ENCODE measurements at places on chromosomes 5 and 9.

GRCh38 chr5:62212648-62213047 is 93.4 kb upstream of the KIF2A start:
- no peak for DNase-seq

GRCh38 chr9:110334183-110334582 is 3.5 kb downstream of the TXNDC8 start:
- no peak for DNase-seq

GRCh38 chr9:109568568-109569210 is 70.6 kb upstream of the PTPN3 start:
- no peak for DNase-seq

DNA sequence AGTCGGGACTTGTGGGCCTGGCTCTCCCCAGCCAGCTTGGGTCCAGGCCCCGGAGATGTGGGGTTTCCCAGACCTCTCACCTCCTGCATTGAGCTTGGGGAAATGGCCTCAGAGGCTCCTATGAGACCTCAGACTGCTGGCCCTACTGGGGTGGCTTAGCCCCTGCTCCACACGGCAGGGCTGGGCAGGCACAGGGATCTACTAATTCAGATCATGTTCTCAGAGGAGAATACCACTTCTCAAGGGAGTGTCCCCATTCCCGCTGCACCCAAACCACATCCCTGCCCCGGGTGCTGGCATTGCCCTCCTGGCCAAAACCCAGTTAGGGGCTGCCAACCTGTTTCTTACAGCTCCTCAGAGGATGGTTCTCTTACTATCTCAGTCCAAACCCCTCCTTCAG is 82.1 kb upstream of the LMX1B start:
- no peak for DNase-seq

- DNase-seq = no peak
Measured at GRCh38 chr5:157219491-157220271, 39.0 kb downstream of the ITK start.

GRCh38 chr9:30970812-30971211 is 1413.6 kb upstream of the ACO1 start:
- no peak for DNase-seq

DNA sequence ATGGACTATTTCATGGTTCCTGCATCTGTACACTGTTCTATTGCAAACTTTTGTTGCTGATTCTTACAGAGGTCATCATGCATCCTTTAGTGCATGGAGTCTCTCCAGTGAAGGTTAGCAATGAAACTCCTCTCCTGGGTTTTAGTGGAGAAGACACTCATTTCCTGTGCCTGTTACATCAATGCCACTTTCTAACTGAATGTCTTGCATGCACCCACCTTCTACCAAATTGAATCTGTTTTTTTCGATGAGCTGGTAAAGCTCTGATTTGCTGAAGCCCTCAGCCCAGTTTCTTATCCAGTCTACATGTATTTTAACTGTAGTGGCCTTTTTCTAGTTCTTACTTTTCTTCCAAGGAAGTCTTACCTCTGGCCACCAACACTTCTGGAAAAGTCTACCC is 591.8 kb upstream of the ADAMTS16 start:
- no peak for DNase-seq

GRCh38 chr9:105333811-105334210 is 89.4 kb downstream of the SLC44A1 start:
- no peak for DNase-seq

DNA sequence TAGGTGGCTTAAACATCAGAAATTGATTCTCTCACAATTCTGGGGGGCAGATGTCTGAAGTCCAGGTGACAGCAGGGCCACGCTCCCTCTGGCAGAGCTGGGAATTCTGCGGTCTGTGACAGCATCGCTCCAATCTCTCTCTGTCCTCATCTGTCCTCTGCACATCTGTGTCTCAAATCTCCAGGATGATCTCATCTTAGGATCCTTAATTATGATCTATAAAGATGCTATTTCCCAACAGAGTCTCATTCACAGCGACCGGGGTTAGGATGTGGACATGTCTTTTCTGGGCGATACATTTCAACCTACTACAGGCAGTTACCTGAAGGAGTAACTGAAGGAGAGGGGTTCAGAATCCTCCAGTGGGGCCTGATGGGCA is 31.4 kb downstream of the ANKRD33B start:
- no peak for DNase-seq

DNA sequence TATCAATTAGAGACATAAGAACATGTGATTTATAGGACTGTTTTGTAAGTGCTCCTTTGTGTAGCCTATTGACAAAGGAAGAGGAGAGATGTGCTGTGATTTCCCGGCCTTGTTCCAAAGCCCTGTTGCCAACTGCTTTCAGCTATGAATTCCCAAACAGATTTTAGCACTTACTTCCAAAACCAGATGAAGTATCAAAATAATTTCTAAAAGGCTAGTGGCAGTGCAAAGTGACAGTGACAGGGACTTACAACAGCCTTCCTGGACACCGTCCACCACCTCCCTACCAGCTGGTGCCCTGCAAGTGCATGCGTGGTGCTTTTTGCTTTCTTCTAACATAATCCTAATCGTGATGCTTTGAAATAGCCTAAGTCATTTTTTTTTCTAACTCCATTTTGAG is 254.1 kb upstream of the ACTBL2 start:
- no peak for DNase-seq

DNA sequence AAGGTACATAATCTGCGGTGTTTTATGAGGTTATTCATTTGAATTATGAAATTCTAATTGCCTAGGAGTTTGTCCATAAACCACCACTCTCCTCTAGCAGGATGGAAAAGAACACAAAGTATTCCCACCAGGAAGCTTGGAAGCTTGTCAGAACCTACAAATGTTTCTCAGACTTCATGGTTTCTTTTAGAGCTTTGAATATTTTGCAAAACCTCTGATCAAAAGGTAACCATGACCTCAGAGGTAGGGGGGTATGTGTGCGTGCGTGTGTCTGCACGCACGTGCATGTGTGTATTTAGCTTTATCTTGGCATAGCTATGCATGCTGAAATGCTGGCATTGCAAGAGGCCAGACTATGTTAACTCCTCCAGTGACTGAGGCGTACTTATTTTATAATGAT is 847.0 kb downstream of the TLE1 start:
- DNase-seq = no peak

- no peak for DNase-seq
Measured at GRCh38 chr5:2549900-2550299, 201.6 kb downstream of the IRX2 start.

Measured in NB4 (cell line).